ENCODE measurements at places on chromosomes 16 and 17.

DNA sequence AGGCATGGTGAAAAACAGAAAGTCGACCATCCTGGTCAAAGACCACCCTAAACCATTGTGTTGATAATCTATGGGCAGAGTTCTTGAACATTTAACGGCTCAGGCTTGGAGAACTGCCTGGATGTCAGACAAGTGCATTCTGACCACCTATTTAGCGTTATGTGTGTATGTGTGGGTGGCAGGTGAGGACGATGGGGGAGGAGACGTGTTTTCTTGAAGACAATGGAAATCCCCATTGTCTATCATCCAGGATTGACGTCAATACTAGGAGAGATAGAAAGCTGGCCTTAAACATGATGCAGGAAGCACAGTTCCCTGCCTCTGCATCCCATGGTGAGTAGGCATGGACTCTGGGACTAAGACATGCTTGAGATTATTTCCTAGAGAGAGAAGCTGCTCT is 157.4 kb upstream of the MAF start:
- peak; percentile 23 for DNase-seq

DNA sequence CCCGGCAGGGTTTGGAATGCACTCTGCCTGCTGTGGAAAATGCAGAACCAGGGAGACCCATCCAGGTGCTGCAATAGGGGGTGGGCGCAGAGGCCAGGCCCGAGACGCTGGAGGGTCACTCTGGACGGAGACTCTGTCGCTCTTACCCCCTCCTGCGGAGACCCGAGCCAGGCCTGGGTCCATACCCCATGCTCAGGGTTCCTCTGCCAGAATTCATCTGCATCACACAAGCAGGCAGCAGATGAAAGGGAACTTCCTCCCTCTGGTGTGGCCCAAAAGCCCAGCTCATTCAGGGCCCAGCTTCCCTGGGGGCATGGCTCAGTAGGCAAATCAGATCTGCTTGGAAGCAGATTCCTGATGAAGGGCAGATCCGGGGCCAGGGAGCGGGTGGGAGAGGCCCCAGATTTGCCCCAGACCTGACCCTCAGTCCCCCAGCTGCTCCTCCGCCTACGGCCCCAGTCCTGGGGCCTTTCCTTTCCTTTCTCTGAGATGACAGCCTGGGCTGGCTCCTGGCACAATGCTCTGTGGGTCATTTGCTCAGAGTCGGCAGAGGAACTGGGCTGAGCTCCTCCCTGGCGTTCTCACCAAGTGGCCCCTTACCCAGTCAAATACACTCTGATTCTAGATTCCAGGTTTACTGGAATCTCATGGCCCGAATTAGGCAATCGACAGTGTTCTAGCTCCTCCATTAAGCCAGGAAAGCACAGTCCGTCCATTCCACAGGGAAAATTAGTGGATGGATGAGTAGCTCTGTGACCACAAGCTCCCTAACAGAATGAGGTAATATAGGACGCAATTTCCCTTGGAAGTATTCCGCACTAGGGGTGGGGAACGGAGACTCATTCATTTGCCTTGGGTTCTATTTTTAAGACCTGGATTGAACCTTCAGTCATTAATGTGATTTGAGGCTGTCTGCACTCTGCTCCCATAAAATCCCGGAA is 19.1 kb upstream of the RASD1 start:
- no peak for DNase-seq

DNA sequence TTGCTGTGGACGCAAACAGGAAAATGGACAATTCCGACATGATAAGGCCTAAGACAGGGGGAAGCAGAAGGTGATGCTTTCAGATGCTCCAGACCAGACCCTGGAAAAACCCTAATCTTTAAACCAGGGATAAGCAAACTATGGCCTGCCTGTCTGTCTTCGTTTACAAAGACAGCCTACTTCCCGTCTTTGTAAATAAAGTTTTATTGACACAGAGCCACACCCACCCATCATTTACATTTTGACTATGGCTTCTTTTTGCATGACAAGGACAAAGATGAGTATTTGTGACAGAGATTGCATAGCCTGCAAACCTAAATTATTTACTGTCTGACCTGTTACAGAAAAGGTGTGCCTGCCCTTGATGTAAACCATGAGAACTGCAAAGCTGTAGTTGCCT is 177.9 kb downstream of the WSCD1 start:
- no peak for DNase-seq

- no peak for DNase-seq
Observed at GRCh38 chr16:57525761-57526160, 10.6 kb downstream of the CCDC102A start.

- DNase-seq: no peak
Observed at GRCh38 chr16:75337430-75337829, 86.0 kb upstream of the BCAR1 start.

DNA sequence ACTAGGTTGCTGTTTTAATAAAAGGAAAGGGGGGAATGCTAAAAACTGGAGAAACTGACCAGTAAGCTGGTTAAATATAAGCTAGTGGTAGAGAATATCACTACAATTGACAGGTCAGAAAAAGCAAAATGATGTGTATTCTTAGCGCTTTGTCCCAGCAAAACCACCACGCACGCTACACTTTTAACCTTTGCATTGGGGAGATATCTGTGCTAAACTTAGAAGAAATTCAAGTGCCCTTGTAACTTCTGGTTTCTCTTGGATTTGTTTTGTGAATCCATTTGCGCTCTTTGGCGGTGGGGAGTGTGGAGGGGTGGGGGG is 1.4 kb downstream of the GAN start:
- no peak for DNase-seq

GRCh38 chr16:85816159-85816558 is 16.7 kb downstream of the COX4I1 start:
- DNase-seq: no peak

DNA sequence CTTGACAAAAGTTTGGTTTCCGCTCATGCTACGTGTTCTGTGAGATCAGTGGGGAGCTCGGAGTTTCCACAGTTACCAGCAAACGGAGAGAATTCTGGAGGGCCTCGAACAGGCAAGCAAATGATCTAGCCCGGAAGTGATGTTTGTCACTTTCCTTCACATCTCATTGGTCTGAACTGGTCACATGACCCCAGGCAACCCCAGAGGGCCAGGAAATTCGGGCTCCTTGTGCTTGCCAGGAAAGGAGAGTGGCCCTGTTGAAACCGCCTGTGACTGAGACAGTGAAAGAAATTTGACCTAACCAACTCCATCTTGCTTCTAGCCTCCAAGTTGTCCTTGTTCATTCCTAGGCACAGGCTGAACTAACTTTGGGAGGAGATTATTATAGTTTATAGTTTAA is 23.0 kb downstream of the SPPL2C start:
- no peak for DNase-seq

- DNase-seq: peak; percentile 59
Observed at GRCh38 chr17:81322271-81323082, 27.4 kb upstream of the SLC38A10 start.

DNA sequence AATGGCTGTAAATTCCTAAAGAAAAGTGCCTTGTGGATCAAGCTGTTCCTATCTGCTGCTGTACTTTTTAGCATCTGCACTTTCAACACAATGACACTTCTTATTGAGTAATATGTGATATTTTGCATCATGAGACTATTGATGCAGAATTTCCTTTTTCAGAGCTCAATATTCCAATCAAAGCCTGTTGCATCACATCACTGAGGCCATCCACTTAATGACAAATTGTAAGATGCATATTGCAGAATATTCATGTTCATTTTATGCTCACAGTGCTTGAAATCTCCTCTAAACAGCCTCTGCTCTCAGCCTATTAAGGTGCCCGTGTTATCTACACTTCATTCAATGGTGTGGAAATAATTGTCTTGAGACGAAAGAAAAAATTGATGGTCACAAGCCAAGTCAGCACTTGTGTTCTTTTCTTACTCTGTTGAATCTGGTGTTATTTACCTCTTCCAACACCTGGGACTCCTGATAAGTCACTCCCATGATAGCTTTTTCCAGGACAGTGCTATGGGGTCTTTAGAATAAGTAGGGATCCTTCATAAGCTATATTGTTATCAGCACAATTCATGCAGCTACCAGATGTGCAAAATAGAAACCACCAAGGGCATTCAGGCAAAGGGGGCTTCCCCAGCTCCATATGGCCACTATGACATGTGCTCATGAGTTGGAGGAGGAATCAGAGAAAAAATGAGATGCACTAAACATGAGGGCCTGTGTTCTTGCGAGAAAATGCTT is 9.3 kb upstream of the SKAP1 start:
- DNase-seq: peak; percentile 38

Measured in activated T-cell treated with anti-CD3 and anti-CD28 coated beads, Interleukin-2, amount 50 U/mL, for 72 hours (primary cell).